ENCODE measurements at places on chromosomes 3 and 15.

GRCh38 chr3:161851941-161852566 is 355.4 kb downstream of the OTOL1 start:
- no peak for DNase-seq

GRCh38 chr3:150538324-150539208 is 7.7 kb downstream of the SERP1 start:
- DNase-seq = no peak

DNA sequence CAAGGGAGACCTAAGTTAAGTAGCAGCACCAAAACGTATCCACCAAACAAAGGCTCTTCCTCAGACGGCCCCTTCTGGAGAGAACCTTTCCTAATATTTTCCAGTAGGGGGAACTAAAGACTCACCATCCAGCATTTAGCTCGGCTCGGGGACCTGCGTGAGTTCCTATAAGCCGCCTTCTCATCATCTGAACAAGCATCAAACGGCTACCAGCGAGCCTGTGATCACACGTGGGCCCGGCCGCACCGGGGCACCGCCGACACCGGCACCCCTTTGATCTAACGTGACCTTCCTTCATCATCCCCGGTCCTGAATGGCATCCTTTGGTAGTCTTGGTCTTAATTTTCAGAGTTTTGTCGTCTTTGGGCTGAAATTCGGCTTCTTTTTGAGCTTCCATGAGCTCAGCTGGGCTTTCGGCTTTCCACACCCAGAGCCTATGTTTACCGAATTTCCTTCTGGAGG is 1.4 kb upstream of the ROBO2 start:
- no peak for DNase-seq

GRCh38 chr15:95616306-95616705 is 714.2 kb upstream of the NR2F2 start:
- DNase-seq = no peak

GRCh38 chr3:125367403-125368230 is 7.5 kb downstream of the ZNF148 start:
- no peak for DNase-seq

All from activated CD8-positive, alpha-beta memory T cell treated with anti-CD3 and anti-CD28 coated beads for 4 hours (primary cell).